Fibroblast of mammary gland (primary cell): ENCODE measurements at places on chromosomes 4 and X.

GRCh38 chr4:139919521-139919920 lies 234.5 kb downstream of the MAML3 start:
- peak; percentile 49 for DNase-seq

- no peak for DNase-seq
Measured at GRCh38 chr4:25666031-25666630, 10.5 kb downstream of the SLC34A2 start.

DNA sequence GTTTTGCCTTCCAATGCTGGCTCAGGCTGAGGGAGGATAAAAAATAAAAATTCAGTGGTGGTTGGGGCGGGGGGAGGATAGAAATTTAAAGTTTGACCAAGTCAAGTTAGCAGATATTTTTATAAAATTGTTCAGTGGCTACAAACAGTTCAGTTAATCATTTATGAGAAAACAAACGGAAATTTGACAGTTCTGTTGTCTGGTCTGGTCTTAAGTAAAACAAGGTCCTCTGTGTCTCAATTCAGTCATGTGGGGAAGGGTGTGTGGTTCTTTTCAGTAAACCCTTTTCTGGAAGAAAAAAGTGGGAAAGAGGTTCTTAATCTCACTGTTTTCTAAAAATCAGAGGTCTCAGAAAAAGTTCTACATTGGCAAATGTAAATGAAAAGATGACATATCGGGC lies 409.1 kb upstream of the SPANXN4 start:
- DNase-seq = no peak

GRCh38 chrX:43985511-43985910 lies 12.3 kb upstream of the NDP start:
- no peak for DNase-seq

DNA sequence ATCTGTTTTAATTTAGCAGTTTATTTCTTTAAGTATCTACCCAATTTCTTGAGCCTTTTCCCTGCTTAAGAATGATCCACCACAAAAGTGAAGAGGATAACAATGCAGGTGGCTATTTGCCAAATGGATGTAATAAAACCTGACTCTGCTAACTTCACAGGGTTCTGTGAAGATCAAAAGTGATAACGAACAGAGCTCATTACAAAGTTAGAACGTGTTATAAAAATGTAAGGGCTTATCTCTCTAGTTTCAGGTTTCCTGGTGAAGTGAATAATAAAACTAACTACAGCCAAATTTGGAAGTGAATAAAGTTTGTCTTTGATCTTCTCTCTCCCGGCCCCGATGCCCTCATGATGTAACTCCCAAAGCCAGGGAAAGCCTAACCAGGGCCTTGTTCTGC lies 497.9 kb downstream of the SMARCA1 start:
- no peak for DNase-seq

DNA sequence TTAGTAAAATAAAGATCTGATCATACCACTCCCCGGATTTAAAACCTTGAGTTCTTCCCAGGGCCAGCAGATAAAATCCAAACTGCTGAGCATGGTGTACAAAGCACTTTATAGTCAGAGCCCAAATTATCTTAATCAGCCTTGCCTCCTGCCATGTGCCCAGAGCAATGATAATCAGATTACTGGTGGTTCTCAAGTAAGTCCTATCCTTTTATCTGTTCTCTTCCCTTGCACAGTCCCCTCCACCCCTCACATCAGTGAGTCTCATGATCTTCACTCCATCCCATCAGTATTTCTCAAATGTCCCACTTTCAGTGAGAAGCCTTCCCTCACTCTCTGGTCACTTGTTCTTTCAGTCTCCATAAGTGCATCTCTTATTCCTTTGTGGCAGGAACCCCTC lies 22.7 kb downstream of the INTS6L start:
- no peak for DNase-seq

DNA sequence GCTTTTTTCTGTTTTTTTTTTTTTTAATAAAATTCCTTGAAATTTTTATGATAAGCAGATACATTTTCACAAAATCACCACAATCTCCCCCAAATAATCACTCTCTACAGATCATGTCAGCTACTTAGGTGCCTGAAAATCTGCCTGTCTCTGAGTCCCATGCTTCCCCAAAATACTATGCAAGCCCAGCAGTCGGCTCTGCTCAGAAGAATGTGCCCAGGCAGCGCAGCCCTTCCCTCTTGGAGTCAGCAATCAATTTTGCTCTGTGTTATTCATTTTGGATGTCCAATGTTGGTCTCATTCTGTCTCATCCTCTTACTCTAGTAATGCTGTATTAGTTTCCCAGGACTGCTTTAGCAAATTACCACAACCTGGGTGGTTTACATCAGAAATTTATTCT lies 24.9 kb upstream of the C1QTNF7 start:
- no peak for DNase-seq
